ENCODE measurements at places on chromosomes 11 and 22.

GRCh38 chr11:31798554-31799434, 12.3 kb downstream of the PAX6 start:
- no peak for DNase-seq

DNA sequence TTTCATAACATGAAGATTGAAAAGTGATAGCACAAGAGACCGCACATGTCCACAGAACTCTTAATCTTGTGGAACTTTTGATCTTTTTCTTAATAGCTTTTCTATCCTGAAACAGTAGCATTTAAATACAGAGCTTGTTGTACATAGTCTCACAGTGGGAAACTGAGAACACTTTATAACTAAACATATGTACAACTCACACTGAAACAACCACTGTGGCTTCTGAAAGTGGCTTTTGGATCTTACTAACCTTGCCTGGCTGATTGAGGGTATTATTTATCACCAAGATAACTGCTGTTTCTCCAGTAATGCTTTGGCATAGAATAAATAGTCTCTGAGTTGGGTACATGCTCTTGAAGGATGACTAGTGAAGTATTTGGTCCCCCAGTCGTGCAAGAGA, 10.2 kb downstream of the BARX2 start:
- DNase-seq = no peak

- DNase-seq = no peak
Observed at GRCh38 chr11:119218141-119218878, 12.2 kb downstream of the CBL start.

DNA sequence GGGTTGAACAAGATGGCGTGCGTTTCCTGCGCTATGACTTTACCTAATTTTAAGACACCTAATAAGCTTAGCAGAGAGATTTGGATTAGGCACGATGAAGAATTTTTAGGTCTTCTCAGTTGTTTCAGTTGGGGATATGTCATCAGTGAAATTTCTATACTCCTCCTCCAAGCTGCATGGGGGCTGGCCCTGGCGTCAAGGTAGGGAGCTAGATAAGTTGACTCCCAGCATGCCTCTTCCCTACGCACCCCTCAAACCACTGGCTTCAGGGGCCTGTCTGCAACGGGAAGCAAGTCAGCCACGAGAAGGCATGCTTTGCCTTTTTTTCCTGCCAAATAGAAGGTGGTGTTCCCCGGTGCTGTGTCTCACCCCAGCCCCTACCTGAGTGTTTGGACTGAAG, 13.3 kb downstream of the DGAT2 start:
- no peak for DNase-seq

DNA sequence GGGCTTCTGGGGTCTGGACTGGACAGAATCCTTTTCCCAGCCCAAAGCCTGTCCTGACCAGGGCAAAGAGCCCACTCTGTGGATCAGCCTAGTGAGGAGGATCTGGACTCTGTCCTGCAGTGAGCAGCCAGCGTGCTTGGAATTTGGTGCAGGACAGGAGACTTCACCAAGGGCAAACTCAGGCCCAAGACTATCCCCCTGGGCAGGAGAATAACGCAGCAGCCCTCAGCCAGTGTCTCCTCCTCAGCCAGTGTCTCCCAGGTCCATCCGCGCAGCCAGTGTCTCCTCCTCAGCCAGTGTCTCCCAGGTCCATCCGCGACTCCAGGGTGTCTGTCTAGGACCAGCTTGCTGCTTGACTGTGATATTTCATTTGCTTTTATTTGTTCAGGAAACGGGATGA, 1334.0 kb downstream of the TBC1D22A start:
- DNase-seq = no peak

- no peak for DNase-seq
Observed at GRCh38 chr11:8794677-8795103, 112.1 kb downstream of the RPL27A start.

DNA sequence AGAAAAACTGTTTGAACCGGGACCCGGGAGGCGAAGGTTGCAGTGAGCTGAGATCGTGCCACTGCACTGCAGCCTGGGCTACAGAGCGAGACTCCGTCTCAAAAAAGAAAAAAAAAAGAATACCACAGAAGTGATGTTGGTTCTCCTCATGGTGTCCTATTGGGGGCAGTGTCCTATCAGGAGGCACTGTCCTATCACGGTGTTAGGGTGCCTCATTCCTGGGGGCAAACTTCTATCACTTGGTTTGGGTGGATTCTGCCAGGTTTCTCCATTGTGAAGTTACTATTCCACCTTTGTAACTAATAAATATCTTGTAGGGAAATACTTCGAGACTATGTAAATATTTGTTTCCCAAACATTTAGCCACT, 19.6 kb downstream of the PRR14L start:
- DNase-seq = no peak

GRCh38 chr11:133968300-133968699, 11.5 kb upstream of the IGSF9B start:
- DNase-seq = no peak

DNA sequence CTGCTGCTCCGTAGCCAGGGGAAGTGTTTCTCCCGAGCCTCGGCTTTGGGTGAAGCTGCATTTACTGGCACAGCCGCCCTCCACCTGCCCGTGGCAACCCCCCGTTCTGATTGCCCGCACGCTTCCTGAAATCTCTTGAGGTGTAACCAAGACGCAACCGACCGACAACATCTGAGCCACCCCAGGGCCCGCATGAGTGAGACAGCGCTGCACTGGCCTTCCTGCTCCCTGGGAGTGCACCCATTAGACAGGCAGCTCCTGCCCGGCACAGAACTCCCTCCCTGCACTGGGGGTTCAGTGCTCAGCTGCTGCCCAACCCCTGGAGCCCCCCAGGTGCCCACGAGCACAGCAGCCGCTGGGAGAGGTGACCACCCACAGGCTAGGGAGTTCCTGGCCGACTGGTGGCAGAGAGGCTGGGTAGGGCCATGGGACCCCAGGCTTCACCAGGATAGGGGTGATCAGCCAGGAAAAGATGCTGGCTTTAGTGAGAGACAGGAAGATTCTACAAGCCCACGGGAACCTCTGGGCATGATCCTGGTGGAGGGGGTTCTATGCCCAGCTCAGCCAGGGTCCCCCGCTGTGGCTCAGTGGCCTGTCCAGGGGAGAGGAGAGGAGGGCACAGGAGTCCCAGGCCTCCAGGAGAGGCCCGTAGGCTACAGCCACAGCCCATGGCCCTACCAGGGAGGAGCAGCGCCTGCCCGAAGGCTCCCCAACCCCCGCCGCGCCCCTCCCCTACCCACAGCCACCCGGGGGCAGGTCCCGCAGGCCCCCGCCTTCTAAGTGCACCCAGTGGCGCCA, 14.6 kb downstream of the PLXNB2 start:
- DNase-seq = no peak

DNA sequence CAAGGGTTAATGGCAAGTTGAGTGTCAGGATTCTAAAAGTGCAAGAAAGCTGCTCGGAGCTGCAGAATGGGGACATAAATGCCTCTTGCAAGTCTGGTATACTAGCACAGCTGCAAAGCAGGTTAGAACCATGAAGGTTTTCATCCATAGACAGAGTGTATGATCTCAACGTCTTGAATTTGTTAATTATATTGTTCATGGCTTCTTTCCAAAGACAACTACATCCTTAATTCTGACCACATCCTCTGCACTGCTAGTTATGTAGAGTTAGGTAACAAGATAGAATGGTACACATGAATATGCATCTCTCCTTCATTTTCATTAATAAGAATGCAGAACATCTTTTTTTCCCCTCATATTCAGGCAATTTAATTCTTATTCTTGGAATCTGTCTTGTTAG, 34.2 kb downstream of the EXPH5 start:
- DNase-seq = no peak

DNA sequence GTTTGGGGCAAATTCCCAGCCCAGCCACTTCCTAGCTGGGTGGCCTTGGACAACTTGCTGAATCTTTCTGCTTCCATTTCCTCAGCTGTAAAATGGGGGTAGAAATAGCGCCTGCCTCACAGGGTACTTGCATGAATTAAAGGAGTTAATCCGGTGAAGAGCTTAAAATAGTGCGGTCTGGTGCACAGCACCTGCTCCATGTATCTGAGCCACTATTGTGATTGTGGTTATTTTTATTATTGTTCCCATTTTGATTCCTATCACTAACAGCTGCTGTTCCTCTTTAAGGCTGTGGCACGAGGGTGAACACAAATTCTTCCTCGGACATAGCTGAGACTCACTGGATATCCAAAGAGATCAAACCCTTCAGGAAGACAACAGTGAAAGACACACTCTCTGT, 46.9 kb upstream of the TP53I11 start:
- no peak for DNase-seq

DNA sequence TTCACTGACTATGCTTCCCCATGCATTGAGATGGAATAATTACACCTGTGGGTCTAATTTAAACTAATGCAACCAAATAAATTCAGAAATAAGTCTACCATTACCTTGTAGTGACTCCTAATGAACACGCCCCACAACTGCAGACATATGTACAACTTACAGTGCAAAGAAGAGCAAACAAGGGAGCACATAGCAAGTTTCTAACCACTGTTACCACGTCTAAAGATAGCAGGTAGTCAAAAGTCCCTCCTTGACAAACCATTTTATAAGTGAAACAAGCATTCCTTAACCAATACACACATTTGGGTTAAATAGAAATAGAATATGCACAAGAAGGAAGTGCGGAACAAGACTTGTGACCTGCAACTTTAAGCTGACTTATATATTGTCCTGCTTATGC, 20.6 kb downstream of the PHF21A start:
- no peak for DNase-seq

DNA sequence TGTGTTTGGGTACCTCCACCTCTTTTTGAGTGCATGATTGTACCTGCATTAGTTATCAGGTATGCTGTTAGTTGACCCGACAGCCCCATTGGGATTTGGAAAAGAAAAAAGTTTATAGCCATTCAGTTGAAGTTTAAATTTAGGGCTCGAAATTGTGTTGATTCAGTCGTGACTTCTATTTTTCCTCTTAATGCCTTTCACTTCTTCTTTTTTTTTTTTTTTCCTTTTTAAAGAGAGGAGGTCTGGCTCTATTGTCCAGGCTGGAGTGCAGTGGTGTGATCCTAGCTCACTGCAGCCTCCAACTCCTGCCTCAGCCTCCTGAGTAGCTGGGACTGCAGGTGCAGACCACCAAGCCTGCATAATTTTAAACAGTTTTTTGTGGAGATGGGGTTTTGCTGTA, 2.3 kb downstream of the STT3A start:
- no peak for DNase-seq
